ENCODE measurements at places on chromosomes 6 and 20.

DNA sequence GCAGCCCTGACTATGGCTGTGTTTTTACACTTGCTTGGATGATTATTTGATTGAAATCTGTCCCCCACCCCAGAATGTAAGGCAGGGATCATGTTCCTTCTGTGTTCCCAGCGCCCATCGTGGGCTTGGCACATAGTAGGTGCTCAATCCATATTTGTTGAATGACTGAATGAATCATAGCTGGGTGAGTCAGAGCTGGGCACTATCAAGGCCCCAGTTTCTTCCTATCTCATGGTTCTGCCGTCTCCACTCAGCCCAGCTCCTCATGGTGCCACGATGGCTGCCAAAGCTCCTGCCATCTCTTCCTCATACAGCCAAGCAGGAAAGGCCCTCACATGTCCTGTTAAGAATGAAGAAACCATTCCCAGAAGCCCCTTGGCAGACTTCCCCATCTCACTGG lies 29.0 kb downstream of the CEBPB start:
- no peaks in the 10 kb centered on the region for H3K27me3 ChIP-seq
- no peak for DNase-seq
- no peaks in the 10 kb centered on the region for H3K4me1 ChIP-seq
- H3K36me3 ChIP-seq: no peaks in the 10 kb centered on the region
- H3K4me3 ChIP-seq: no peak overlapping the region

- peak; percentile 28 for DNase-seq
- peaks cover 14% of the 10 kb centered on the region for H3K36me3 ChIP-seq
- H3K27me3 ChIP-seq: no peaks in the 10 kb centered on the region
- H3K4me1 ChIP-seq: no peaks in the 10 kb centered on the region
Observed at GRCh38 chr6:128068119-128068479, 167.2 kb upstream of the THEMIS start.

DNA sequence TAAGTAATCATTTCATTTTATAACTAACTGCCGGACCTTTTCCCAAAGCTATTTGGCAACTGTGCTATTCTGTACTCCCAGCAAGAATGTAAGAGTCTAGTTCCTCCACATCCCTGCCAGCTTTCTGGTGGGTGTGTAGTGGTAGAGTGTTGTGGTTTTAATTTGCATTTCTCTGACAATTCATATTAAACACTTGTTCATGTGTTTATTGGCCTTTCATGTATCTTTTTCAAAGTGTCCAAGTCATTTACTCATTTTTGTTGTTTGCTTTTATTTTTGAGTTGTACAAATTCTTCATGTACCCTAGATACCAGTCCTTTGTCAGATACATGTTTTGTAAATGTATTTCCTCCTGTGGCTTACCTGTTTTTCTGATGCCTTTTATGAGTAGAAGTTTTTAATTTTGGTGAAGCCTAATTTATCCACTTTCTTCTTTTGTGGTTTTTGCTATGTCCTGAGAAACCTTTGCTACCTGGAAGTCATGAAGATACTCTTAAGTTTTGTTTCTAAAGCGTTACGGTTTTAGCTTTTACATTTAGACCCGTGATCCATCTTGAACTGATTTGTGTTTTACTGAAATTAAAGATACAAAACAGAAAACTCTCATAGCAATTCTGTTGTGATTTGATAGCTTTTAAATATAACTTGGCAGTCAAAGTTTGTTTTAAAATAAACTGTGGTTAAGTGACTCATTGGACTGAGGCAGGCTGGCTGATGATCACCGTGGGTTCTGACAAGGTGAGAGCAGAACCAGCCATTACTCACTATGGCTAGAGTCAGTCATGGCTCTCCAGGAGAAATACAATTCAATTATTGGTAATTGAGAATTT lies 8.0 kb downstream of the MYLIP start:
- peaks cover 90% of the 10 kb centered on the region for H3K4me1 ChIP-seq
- H3K27ac ChIP-seq: peak overlapping the region; percentile 61
- peak overlapping the region; percentile 2 for H3K4me3 ChIP-seq
- H3K36me3 ChIP-seq: peaks cover 3% of the 10 kb centered on the region

DNA sequence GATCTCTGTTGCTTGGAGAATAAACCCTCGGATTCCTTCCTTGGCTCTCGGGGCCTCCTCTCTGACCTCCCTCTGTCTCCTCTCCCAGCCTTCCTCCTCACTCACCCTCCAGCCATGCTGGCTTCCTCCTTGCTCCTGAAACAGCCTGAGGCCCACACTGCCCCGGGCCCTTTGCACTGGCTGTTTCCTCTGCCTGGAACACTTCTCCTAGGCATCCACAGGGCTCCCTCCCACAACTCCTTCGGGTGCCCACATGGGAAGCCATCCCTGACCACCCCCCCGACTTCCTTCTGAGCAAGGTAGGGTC lies 87.7 kb downstream of the CEBPB start:
- no peak overlapping the region for H3K4me3 ChIP-seq
- H3K4me1 ChIP-seq: peaks cover 25% of the 10 kb centered on the region
- peak overlapping the region; percentile 64 for H3K27ac ChIP-seq
- DNase-seq: no peak
- H3K36me3 ChIP-seq: no peaks in the 10 kb centered on the region

- H3K27me3 ChIP-seq: no peaks in the 10 kb centered on the region
- no peaks in the 10 kb centered on the region for H3K4me1 ChIP-seq
- no peak overlapping the region for H3K27ac ChIP-seq
- H3K36me3 ChIP-seq: no peaks in the 10 kb centered on the region
- no peak for DNase-seq
Observed at GRCh38 chr6:10180138-10181074, 234.5 kb downstream of the TFAP2A start.

- no peaks in the 10 kb centered on the region for H3K4me1 ChIP-seq
- DNase-seq: no peak
- H3K36me3 ChIP-seq: no peaks in the 10 kb centered on the region
Observed at GRCh38 chr20:12072221-12072953, 154.7 kb downstream of the BTBD3 start.

DNA sequence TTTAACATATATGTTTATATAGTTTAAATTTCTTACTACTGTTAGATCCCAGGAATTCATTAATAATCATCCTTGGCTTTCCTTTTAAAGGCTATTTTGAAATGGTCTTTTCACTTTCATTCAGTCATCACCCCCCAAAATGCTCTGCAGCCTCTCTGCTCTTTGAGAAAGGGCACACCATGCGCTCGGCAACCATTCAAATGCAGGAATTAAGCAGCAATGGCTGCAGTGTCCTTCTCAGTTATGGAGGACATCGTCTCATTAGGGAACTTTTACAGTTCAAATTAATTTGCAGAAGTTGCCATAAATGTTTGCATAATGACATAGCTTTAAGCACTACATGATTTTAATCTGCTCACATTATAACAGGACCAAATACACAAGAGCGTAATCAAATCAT lies 6.3 kb downstream of the TUBB1 start:
- no peak for DNase-seq
- H3K4me3 ChIP-seq: no peak overlapping the region
- H3K4me1 ChIP-seq: peaks cover 51% of the 10 kb centered on the region
- H3K27ac ChIP-seq: no peak overlapping the region

DNA sequence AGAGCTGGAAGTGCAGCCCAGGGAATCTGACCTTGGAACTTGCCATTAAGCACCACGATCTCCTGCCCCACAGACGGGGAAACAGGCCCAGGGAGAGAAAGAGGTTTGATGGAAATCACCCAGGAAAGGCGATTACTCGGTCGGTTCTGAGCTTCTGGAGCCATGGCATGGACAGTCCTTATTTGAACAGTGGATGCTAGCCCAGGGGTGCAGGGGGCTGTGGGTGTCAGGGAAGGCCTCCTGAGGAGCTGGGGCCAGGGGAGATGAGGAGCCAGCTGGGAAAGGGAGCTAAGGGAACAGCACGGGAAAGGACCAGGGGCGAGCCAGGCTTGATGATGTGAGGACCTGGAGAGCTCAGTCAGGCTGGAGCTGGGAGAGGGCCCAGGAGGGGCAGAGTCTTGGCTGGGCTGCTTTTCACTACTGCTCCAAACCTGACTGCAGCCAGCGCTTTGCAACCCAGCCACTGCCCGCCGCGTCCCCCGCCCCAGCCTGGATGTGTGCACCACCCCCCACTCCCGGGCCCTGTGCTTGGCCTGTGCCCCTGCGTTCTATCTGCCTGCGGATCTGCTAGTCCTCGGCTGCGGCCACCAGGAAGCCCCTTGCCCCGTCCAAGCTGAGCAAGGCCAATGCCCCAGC lies 17.8 kb downstream of the SUN5 start:
- no peak overlapping the region for H3K27ac ChIP-seq
- H3K27me3 ChIP-seq: no peaks in the 10 kb centered on the region
- H3K4me1 ChIP-seq: peaks cover 3% of the 10 kb centered on the region
- no peak for DNase-seq
- H3K36me3 ChIP-seq: no peaks in the 10 kb centered on the region
- H3K4me3 ChIP-seq: no peak overlapping the region
